ENCODE measurements at places on chromosomes 11 and 22.

DNA sequence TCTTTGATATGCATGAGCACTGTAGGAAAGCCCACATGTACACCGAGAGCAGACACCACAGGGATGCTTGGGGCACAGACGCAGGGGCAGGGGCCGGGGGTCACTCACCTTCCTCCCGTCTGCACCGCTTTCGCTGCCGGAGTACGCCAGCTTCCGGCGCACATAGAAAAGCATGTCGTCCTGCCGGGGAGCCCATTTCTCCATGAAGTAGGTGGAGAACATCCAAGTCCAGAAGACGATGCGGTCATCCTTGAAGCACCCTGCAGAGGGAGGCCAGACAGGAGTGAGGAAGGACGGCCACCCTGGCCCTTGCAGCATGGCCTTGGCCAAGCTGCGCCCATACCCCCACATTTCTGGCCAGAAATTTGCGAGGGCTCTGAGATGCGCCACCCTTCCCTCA lies 28.8 kb downstream of the KIAA0930 start:
- DNase-seq, result no peak

- DNase-seq, result no peak
These were observed 38.6 kb upstream of the SOX6 start for GRCh38 chr11:16394947-16395346.

GRCh38 chr11:75400146-75400865 lies 988 bp downstream of the RPS3 start:
- DNase-seq, result no peak

DNA sequence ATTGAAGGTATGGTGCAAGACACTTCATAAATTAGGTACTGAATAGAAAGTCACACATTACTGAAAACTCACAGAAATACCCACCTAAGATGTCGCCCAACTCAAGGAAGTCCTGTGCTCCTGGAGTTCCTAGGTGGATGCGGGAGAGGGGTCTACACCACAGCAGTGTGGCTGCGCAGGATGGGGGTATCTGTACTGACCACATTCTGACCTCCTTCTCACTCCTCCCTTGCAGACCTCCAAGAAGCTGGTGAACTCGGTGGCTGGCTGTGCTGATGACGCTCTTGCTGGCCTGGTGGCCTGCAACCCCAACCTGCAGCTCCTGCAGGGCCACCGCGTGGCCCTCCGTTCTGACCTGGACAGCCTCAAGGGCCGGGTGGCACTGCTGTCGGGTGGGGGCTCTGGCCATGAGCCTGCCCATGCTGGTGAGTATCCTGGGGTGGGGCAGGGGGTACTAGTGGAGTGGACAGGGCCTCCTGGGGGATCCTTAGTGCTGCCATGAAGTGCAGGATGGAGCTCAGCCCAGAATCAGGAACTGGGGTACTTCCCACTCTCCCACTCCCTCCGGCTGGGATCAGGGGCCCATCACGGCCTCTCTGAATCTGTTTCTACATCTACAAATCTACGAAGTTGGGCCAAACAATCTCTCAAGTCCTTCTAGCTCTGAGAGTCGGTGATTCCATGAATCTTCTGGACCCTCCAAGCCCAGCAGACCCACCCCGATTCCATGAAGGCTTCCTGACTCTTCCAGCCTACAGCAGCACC lies 4.9 kb downstream of the TKFC start:
- no peak for DNase-seq

DNA sequence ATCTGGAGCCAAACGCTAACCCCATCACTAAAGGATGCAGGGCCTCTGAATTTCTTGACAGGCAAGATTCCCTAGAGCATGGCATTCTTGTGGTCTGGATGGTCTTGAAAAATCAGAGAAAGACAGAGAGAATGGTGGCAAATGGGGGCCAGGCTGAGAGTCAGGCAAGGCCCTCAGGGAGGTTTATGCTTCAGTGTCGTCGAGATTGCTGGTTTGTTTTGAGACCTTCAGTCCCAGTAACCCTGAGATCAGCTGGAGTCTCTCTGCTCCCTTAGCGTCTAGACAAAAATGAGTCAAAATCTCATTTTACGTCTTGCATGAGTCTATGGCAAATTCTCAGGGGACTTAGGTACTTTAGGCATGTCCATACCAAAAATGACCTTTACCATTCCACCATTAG lies 539.3 kb downstream of the SOX6 start:
- no peak for DNase-seq

DNA sequence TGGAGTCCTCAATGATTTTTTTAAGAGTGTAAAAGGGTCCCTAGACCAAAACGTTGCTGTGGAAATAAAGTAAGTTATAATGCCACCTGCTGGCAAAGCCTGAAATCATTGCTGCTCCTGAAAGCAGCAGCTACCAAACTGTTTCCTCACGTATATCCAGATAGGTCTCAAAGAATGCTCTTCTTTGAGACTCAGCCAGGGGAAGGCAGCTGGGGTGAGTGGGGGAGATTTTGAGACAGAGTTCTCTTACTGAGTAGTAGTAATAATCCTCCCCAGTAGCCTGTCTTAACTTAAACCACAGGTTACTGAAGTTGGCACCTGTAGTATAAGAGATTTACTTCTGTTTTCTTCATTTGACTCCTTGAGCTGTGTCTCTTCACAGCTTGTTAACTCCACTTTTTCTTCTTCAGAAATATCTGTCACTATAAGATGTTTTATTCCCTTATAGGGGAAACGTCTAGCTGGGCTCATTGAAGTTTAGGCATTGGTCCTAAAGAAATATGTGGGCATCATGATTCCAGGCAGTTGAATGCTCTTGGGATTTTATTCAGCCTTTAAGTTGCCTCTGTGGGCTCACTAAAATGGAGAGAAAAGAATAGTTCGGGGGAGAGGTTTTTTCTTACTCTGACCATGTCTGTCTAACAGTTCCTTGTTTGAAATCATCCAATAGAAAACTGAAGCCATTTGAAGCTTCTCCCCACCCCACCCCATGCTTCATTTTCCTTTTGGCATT lies 77.9 kb downstream of the BTBD10 start:
- DNase-seq, result peak; percentile 35

DNA sequence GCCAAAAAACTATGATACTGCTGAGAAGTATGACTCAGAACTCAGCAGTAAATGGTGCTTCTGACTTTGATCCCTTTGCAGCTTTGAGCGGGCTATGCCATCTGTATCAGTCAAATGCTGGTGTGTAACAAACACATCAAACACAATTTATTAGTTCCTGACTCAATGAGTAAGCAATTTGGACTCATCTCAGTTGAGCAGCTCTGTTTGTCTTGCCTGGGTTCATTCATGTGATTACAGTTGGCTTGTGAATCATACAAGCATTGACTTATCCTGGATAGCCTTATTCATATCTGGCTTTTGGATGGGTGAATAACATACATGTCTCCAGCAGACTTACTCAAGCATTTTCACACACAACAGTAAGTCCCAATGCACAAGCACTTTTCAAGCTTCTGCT lies 858.8 kb downstream of the METTL15 start:
- DNase-seq, result no peak

- DNase-seq, result no peak
These were observed 11.4 kb upstream of the ADSL start for GRCh38 chr22:40334899-40335298.

DNA sequence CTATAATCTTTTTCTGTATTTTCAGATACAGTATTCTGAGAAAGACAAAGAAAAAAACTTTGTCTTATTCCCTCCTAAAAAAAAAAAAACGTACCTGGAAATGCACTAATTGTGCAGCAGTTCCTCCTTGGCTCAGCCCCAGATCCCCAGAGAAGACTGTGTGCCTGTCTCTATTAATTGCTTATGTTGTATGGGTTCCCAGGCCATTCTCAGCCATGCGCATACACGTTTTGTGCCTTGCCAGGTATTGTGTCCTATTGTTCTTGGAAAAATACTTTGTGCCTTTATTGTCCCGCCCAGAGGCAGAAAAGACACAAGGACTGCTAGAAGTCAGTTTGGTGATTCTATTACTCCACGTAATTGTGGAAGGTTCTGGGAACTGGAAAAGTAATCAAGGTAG lies 91.2 kb downstream of the PIWIL4 start:
- DNase-seq, result no peak

GRCh38 chr11:110755941-110756340 lies 43.7 kb upstream of the ARHGAP20 start:
- DNase-seq, result no peak

DNA sequence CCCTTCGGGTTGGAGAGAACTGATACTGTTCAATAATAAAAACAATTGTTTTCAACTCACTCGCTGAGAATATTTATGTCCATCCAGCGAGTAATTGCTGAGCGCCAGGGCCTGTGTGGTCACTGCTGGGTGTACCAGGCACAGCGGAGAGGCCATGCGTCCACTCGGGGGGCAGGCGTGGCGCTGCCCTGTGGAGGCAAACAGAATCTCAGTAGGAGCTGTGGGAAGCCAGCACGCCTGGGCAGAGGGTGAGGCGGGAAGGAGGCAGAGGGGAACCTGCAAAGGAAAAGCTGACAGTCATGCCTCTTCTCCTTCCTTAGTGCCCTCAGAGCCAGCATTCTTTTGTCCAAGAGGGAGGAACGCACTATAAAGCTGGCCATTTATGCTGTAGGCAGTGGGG lies 11.4 kb downstream of the GLB1L3 start:
- no peak for DNase-seq
